Fibroblast of skin of back (primary cell): ENCODE measurements at places on chromosomes 16 and 17.

DNA sequence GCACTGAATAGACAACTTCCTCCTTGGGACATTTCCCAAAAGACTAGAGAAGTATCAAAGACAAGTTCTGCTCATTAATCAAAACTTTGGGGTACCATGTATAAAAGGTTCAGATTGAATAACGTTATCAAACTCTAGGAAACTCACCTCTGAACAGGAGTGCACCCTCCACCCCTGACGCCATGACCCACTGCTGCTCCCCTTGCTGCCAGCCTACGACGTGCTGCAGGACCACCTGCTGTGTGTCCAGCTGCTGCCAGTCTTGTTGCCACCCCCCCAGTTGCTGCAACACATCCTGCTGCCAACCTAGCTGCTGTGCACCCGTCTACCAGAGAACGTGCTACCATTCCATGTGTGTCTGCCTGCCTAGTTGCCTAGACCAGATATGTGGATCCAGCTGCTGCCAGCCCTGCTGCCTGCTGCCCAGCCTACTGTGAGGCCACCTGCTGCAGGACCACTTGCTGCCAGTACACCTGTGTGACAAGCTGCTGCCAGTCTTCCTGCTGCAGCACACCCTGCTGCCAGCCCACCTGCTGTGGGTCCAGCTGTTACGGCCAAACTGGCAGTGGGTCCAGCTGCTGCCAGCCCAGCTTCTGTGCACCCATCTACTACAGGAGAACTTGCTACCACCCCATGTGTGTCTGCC is 13.8 kb upstream of the KRTAP9-2 start:
- no peak for DNase-seq

- peak; percentile 41 for DNase-seq
Measured at GRCh38 chr16:17177242-17177958, 293.4 kb downstream of the XYLT1 start.

DNA sequence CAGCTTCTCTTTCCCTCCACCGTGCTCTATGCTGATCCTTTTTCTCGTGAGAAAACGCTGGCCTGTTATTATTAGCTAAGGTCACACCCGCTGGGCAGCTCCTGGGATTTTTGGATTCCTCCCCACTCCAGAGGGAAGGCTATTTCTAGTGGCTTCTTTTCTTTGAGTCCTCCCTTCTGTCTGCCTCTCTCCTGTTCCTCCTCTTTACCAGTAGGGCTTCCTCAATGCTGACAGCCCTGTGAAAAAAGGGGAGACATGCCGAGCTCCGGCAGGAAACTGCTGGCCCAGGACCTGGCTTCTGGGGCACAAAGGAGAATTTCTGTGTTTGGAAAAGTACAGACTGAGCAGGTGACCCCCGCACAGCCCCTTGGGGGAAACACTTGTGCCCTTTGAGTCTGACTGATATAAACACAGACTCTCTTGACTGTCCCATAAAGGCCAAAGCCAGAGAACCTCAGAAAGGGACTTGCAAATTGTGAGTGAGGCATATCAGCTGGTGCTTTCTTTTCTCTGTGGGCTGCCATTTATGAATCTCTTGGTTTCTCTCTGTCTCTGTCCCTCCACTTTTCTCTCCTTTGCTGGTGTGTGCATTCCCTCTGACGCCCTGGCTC is 14.0 kb upstream of the RNF135 start:
- DNase-seq: peak; percentile 30

GRCh38 chr17:36849871-36850348 is 87.4 kb upstream of the LHX1 start:
- DNase-seq: peak; percentile 83

GRCh38 chr17:9233761-9234160 is 212.5 kb downstream of the NTN1 start:
- no peak for DNase-seq

GRCh38 chr16:16015849-16016248 is 66.4 kb downstream of the ABCC1 start:
- DNase-seq: no peak

DNA sequence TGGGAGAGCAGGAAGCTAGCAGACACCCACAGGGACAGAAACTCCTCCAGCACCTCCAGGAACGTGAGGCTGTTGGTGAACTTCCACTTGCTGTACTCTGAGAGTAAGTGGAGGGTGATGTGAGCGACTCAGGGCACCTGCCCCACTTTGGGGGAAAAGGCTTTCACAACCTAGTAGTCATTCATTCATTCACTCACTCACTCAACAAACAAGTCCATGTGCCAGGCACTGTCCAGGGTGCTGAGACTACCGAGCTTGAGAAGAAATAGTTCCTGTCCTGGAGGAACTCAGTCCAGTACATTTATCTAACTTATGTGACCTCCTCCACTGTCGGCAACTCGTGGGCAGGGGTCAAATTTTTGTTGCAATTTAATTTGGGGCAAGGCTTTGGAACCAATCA is 26.6 kb downstream of the LGALS9 start:
- peak; percentile 6 for DNase-seq

DNA sequence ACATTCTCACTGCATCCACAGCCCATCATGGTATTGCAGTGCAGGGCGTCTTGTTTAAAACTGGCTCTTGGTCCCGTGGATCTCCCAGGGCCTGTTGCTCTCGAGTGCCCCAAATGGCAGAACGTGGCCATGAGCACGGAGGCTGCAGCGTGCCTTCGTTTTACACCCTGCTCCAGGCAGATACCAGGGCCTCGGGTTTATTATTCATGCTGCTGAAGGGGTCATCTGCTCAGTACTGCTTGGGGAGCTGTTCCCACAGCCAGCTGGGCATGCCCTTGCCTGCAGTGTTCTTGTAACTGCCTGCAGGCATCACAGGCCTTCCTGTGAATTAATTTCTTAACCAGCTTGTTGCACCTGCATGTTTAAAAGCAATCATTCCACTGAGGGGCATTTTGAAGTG is 129.7 kb upstream of the CHMP6 start:
- peak; percentile 40 for DNase-seq

DNA sequence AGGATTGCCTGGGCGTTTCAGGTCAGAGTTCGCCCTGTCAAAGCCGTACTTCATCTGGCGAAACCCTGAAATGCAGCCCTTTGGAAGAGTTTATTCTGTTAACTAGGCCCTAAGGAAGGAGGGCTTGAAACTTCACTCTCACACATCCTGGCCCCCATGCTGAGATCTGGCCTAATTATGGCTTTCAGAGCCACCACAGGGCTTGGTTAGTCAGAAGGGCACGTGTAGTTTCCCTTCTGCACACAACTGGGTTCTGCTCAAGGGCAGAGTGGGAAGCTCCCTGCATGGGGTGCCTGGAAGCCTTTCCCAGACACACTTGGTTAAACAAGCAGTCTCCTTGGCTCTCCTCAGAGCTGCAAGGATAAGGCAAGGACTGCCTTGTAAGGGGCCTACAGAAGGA is 397.3 kb downstream of the SHISA9 start:
- DNase-seq: peak; percentile 5

DNA sequence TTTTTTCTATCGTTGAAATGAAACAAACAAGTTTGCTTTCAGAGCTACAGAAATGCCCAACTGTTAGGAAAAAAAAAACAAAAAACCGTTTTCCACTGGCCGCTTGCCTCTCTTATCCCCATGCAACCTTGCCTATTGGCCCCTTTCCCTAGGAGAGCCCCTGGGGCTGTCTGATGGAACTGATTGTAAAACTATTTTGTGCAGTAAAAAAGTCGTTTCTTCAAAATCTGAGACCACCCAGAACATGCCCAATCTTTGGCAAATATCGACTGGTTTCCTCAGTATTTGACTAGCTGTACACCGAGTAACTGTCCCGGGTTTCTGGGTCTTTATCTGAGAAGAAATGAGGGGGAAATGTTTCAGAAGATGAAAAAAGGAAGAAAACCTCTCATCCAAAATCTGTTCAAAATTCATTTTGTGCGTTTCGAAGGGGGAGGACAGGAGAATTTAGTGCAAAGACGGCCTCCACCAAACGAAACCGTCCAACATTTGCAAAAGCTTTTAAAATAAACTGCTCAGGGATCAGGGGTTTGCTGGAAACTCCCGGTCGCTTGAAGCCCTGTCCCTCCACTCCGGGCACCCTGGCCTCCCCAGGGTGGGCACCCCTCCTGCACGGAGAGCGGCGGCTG is 1.1 kb upstream of the GNAO1 start:
- DNase-seq: no peak

- no peak for DNase-seq
Measured at GRCh38 chr17:82935966-82936767, 96.3 kb upstream of the ZNF750 start.

- DNase-seq: no peak
Measured at GRCh38 chr17:16962804-16963203, 9.1 kb downstream of the TNFRSF13B start.

GRCh38 chr17:58337210-58337599 is 8.6 kb upstream of the TSPOAP1 start:
- DNase-seq: no peak

GRCh38 chr17:48633266-48633677 is 7.1 kb upstream of the HOXB9 start:
- DNase-seq: no peak

- peak; percentile 97 for DNase-seq
Measured at GRCh38 chr16:87203060-87203656, 114.0 kb downstream of the C16orf95 start.

- no peak for DNase-seq
Measured at GRCh38 chr16:81524382-81524781, 79.8 kb downstream of the CMIP start.

GRCh38 chr17:34248511-34249024 is 6.5 kb upstream of the CCL2 start:
- peak; percentile 87 for DNase-seq

DNA sequence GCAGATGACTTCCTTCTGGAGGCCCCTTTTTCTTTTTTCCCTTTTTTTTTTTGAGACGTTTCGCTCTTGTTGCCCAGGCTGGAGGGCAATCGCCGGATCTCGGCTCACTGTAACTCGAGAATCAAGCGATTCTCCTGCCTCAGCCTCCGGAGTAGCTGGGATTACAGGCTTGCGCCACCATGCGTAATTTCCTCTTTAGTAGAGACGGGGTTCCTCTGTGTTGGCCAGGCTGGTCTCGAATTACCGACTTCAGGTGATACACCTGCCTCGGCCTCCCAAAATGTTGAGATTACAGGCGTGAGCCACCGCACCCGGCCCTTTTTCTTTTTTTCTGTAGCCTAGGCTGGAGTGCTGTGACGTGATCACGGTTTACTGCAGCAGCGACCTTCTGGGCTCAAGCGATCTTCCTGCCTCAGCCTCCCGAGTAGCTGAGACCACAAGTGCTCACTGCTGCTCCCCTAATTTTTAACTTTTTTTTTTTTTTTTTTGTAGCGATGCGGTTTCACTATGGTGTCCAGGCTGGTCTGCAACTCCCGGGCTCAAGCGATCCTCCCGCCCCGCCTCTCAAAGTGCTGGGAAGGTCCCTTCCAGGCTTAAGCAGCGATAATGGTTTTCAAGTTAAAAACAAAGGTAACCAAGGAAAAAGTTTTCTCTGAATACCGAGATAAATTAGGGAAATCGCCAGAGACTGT is 956 bp upstream of the IST1 start:
- peak; percentile 58 for DNase-seq
